ENCODE measurements at places on chromosomes 2 and 18.

DNA sequence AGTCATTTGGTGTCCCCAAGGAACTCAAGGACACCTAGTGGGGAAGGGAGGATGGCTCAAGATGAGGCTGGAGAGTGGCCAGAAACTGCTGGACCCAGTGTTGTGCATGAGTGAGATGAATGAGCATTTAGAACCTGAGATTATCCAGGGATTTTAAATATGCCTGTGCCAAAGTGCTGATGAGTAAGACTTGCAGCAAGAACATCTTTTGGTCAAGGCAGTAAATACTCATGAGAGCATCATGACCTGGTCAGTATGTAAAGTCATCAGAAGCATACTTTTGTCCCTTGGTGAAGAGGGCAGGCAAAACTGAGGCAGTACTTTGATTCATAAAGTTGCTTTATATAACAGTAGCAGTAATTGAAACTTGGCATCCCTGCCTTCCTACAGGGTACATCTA, 3.1 kb upstream of the SPP2 start:
- no peak for DNase-seq

GRCh38 chr2:12286347-12286746, 430.4 kb upstream of the TRIB2 start:
- no peak for DNase-seq

DNA sequence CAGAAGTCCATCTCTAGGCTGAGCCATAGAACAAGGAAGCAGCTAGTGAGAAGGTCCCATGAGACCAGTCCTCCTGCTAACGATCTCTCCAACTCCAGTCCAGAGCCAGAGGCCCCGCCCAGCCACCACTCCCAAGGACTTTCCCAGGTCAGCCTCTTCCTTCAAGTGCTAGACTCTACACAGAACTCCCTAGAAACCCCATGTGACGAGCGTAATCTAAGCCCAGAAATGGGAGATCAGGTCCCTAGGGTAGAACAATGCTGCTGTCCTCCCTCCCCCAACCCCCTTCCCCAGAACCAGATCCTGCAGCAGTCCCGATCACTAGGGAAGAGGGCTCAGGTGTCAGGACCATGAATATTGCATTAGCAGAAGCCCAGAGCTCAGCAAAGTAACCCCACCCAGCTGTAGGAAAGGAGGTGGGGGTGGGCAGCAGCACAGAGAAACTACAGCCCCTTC, 6.9 kb downstream of the DCTN1 start:
- no peak for DNase-seq

GRCh38 chr2:156903335-156903734, 354.2 kb upstream of the GALNT5 start:
- DNase-seq = no peak

DNA sequence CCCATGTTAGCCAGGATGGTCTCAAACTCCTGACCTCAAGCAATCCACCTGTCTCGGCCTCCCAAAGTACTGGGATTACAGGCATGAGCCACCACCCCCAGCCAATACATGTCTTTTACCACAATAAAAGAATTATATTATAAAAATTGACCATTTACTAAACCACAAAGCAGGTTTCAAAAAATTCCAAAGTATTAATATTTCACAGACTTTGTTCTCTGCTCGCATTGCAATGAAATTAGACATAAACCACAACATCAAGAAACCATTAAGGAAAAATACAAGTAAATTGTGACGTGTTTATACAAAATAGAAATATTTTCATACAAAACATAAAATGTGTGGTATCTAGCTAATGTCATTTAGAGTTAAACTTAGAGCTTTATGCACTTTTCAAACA, 13.4 kb upstream of the MAPRE3 start:
- no peak for DNase-seq

- DNase-seq = no peak
These were observed at the start of gene LRP1B for GRCh38 chr2:142131010-142131669. Gene LRP1B, minus strand, starts transcription at chr2:142131016. Its CDS starts 287 bp downstream, at chr2:142130729.

DNA sequence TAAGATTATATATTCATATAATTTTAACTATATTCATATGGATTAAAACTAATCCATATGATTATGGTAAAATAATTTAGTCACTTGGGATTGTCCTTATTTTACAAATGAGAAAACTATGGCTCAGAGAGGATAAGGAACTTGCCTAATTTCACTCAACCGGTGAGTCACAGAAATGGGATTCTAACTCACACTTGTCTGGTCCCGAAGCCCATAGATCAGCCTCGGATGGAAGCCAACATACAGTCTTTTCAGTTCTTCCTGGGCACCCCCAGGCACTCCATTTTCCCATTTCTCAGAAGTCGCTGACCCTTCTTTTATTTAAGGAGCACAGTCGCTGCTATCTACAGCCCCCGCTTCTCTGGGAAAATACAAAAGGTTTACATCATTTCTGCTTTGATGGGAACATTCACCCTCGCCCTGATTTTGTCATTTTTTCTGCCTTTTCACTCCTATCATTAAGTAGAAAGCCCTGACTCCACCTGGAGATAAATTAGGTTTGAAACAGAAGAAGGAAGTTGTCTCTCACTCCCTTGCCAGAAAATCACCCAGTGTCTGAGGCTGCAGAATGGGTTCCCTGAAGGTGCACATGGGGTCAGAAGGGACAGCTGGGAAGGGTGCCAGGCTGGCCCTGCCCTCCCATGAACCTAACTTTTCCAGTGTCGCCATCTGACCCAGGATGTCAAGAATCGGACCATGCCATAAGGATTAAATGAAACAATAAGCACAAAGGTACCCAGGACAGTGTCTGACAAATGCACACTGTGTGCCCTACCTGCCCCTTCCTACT, 36.6 kb downstream of the CYP1B1 start:
- DNase-seq = no peak

DNA sequence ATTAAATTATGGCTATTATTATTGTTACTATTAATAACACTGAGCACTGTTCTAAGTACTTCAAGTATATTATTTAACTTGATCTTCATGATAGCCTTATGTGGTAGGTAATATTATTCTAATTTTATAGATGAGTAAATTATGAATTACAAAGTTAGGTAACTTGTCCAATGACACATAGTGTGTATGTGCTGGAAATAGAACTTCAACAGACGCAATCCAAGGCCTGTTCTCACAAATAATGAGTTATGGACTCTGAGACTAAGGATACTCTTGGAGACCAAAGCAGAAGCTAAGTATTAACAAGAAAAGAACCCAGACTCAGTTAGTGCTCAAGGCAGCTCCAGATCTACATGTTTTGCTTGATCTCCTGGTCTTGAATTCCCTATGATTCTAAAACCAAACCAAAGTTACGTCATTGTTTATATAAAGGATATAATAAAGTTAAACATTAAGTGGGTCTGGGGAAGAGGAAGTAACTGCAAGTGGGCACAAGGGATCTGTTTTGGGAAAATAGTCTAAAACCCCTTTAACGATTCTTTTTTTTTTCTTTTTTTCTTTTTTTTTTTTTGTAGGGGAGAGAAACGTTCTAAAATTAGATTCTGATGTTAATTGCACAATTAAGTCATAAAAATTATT, 211.3 kb downstream of the ERBB4 start:
- no peak for DNase-seq

Data from HFF-Myc (cell line).